ENCODE measurements at places on chromosomes 12 and 14.

DNA sequence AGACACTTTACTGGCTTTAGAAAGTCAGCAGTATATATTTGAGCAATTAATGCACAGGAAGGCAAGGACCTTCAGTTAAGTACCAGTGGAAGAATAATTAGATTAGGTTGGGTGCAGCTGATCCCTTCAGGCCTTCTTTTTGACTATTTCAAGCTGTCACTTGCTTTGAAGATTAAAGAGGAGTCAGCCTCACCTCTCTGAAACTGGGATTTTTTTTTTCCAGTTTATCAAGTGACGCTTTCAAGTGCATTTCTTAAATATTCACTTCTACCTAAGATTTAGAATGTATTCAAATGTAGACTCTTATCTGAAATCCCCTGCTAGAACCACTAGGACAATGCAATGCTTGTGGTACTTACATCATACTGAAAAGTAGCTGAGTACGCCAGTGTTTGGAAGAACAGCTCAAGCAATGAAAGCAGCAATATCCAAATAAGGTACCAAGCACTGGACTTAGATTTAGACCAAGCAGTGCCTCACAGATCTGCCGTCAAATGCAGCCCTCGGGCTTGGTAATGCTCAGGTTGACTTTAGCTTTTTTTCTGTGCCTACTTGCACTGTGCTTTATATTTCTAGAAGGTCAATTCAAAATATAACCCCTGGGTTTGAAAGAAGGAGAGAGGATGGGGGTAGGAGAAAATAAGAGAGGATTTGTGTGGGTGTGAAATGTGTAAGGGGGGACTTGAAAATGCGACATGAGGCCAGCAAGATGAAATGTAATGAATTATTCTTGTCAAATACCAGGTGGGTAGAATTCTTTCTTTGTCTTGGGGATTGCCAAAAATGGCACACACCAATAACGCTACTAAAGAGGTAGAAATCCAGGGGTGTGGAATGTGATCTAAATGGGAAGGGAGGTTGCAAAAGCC lies 3.7 kb upstream of the FERMT2 start:
- DNase-seq: no peak

DNA sequence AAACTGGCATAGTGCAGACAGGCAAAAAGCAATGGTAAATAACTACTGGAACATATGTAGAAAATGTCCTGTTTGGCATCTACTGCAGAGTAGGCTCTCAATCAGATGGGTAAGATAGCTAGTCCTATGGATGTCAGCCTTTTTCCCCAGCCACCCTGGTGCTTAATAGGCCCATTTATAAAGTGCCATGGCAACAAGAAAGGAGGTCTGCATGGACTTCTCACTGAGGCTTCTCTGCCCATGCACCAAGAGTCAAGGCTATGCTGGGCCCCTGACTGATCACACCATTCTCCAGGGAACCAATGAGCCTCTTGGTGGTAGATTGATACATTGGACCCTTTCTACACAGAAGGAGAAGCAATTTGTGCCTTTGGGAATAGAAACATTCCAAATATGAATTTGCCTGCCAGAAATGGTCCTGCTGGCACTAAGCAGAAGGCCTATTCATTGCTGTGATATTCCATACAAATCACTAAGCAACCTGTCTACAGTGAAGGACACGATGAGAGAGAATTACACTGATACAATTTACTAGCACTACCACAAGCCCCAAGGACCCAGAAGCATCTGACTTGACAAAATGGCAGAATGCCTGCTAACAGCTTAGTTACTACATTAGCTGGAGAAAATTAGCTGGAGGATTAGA lies 43.8 kb downstream of the RESF1 start:
- DNase-seq: no peak

DNA sequence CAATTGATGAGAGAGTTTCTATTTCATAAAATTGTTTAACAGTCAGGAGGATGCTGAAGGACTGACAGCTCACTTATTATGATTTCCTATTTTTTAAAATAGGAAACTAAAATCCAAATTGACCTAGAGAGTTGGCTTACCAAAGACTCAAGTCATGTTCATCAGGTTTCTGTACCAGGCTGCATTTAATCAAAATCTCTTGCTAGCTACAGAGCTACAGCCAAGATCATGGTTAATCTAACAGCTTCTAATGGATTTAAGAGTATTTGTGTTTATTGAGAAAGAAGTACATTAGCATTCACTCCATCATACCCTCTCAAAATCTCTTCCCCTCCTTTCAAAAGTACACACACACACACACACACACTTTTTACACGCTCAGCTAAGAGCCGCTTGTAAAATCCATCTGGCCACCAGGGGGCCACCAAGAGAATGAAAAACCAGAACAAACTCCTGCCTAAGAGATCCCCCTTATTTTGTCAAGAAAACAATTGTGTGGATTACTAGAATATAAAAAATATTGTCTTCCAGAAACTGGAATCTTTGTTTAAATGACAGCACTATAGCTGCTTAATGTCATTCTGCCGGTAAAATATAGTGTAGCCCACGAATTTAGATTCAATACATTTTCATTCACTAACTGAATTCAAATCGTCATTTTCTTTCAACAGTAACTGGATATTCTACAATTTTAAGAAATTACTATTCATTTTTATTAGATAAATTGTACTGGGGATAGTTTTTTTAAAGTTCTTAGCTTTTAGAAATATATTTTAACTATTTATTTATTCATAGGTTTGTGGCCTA lies 334.0 kb downstream of the BTG1 start:
- peak; percentile 40 for DNase-seq

DNA sequence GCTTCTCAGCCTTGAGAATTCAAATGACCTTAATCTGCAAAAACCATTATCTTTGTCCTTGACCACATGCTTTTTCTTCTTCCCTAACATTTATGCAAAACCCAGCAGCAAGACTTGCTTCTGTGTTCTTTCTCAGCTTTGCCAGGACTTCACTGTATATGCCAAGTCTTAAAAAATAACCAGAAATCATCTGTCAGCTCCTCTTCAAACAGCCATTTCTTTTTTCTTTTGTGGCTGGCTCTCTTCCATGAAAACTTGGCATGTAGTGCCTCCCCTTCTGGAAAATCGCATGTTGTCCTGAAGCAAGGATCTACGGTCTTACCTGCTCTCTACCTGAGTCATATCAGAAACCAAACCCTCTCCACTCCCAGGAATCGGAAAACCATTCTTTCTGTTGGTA lies 364.9 kb downstream of the RPS29 start:
- no peak for DNase-seq

DNA sequence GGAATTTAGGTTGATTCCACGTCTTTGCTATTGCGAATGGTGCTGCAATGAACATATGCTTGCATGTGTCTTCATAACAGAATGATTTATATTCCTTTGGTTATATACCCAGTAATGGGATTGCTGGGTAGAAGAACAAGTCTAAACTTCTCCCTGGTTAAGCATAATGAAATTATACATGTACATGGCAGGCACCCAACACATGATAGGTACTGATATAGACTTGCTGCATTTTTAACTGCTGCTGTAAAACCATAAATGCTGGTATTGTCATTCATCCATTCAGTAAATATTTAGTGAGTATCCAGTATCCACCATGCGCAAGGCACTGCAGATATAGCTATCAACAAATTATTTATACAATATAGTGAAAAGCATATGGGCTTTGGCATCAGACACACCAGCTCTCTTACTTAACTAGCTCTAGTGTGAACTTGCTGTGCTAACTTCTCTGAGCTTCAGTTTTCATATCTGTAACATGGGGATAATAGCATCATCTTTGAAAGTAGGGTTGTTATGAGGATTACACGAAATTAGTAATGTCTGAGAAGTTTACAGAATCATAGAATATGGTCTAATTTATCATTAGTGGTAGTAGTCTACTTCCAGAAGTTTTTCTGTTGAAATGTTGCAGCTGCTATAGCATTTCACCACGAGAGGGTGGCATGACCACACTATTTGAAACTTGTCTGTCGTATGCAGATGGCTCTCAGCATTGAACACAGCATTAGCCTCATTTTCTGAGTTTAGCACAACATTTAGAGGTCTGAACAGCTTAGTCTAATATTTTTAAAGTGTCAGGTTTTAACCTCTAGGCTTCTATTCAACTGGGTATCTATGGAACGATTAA lies 32.0 kb upstream of the SEL1L start:
- DNase-seq: peak; percentile 32

DNA sequence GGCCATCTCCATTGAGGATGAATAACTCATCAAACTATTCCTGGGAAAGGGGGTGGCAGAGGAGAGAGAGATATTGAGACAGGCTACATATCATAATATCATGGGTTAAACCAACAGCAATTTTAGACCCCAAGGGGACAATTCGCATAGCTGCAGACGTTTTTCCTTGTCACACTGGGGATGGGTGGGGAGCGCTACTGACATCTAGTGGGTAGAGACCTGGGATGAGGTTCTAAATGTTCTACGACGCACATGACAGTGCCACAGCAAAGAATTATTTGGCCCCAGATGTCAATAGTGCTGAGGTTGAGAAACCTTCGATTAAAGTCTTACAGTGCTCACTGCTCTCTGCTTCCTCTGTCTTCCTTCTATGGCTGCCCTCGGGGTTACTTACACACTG lies 425.6 kb downstream of the NRXN3 start:
- DNase-seq: peak; percentile 51

DNA sequence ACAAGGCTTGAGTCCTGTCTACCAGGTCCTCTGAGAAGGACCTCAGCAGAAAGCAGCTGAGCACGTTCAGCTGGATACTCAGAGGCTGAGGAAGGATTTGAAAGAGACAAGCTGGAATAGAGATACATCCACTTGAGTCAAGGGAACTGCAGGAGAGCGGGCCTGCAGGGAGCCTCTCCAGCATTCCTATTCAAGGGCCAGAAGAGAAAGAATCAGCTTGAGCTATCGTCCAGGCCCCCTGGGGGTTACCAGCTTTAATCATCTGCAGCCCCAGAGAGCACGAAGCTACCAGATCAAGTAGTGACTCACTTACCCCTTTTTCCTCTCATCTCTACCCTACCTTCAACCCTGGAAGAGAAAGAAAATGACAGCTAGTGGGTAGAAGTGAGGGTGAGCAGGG lies 80.9 kb downstream of the NDUFA12 start:
- no peak for DNase-seq

DNA sequence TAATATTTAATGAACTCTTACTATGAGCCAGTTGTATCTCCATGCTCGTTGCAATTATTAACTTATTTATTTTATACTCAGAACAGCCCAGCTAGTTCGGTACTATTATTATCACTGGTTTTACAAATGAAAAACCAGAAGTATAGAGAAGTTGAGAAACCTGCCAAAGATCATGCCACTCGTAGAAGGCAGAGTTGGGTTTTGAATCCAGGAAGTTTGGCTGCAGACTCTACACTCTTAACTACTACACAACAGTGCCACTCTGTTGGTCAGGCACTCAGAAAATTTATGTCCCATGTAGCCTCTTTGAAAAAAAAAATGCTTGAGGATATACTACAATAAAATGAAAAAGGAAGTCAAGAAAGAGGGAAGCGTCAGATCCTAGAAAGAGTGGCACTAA lies 71.5 kb upstream of the ARID2 start:
- no peak for DNase-seq

- no peak for DNase-seq
Measured at GRCh38 chr12:42985506-42985905, 396.0 kb upstream of the PRICKLE1 start.

GRCh38 chr12:8637666-8638065 lies 25.0 kb downstream of the MFAP5 start:
- peak; percentile 40 for DNase-seq

DNA sequence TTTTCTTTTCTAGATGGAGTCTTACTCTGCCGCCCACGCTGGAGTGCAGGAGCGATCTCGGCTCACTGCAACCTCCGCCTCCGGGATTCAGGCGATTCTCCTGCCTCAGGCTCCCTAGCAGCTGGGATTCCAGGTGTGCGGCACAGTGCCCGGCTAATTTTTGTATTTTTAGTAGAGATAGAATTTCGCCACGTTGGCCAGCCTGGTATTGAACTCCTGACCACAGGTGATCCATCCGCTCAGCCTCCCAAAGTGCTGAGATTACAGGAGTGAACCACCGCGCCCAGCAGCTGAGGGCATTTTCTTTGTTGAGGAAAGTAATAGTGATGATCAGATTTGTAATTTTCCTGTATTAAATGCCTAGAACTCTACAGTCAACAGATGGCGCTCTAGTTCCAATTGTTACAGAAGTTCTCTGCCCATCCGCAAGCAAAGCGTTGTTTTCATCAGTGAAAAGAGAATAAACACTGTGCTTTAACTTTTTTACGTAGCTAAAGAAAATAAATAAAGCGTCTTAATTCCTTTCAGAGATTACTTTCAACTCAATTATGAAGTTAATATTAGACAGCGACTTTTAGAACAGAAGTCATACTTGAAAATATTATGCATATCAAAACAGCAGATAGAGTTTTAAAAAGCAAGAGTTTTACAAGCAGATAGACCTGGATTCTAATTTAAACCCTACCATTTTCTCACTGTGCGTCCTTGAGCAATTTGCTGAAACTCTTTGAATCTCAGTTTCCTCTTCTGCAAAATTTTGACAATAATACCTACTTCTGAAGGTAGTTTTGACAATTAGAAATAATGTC lies 335.1 kb downstream of the DUSP6 start:
- DNase-seq: peak; percentile 82

DNA sequence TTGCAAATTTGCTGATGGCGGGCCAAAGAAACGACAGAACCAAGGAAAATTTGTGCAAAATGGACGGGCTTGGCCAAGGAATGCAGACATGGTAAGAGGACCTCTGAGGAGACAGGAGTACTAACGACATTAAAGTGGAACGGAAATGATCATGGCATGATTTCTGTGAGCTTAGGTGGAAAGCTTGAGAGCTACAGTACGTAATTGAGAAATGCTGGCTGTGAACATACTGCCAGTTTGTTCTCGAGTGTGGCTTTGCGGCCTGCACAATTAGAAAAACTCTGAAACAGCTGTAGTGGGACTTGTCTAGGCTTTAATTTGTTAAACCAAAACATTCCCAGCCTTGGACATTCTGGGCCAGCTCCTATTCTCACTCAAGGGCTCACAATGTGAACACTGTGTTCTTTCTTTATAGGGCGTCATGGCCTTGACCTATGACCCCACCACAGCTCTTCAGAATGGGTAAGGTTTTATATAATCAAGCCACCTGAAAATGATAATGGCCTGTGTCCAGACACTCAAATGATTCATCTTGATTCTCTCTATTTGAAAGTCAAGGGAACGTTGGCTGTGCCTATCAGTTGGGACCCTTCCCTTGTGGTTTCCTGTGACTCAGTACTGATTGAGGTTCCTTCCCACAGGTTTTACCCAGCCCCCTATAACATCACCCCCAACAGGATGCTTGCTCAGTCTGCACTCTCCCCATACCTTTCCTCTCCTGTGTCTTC lies 48.5 kb downstream of the BAZ2A start:
- no peak for DNase-seq

DNA sequence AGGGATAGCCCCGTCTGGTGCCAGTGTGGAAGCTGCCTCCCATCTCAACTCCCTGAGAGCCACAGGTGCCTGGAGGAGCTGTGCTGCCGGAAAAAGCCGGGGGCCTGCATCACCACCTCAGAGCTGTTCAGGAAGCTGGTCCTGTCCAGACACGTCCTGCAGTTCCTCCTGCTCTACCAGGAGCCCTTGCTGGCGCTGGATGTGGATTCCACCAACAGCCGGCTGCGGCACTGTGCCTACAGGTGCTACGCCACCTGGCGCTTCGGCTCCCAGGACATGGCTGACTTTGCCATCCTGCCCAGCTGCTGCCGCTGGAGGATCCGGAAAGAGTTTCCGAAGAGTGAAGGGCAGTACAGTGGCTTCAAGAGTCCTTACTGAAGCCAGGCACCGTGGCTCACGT lies 25.5 kb upstream of the P2RX4 start:
- DNase-seq: no peak

GRCh38 chr14:34126586-34126985 lies 175.7 kb upstream of the EGLN3 start:
- no peak for DNase-seq

Data from NCI-H2081 (cell line).